Kidney (tissue), 22 donors: ENCODE measurements at places on chromosomes 16 and 17. TPM values are rescaled to one million over a fixed set of nuclear protein-coding genes. Genes with fewer than 3 reads are reported as not detected.

The MBTD1 gene
- total RNA-seq = 14.9 TPM

The PPP1R27 gene
- total RNA-seq = not detected

The ERN2 gene
- not detected for total RNA-seq

The LRRC37B gene
- 13.8 TPM for total RNA-seq

The CACNG4 gene
- 0.31 TPM for total RNA-seq

The ANKFY1 gene
- total RNA-seq = 61.7 TPM

The CFAP119 gene
- 12.2 TPM for total RNA-seq

The SLFN5 gene
- total RNA-seq = 64.8 TPM

The NAGS gene
- total RNA-seq = 3.5 TPM

The C16orf92 gene
- total RNA-seq = not detected

The SMTNL2 gene
- 25.6 TPM for total RNA-seq

The CPHXL gene
- not detected for total RNA-seq

The CCL1 gene
- not detected for total RNA-seq

The PRAC1 gene
- not detected for total RNA-seq

The PIK3R5 gene
- total RNA-seq = 19.1 TPM

The MYH1 gene
- total RNA-seq = not detected

GRCh38 chr16:78745108-78746019 is 645.9 kb downstream of the WWOX start:
- no peak overlapping the region for H3K4me3 ChIP-seq
- no peak for DNase-seq
- no peaks in the 10 kb centered on the region for H3K4me1 ChIP-seq
- no peak overlapping the region for H3K27ac ChIP-seq

GRCh38 chr17:82243648-82244412 is 15.0 kb downstream of the SLC16A3 start:
- peak overlapping the region; percentile 41 for H3K27ac ChIP-seq
- DNase-seq = no peak
- H3K4me1 ChIP-seq = peaks cover 34% of the 10 kb centered on the region
- no peaks in the 10 kb centered on the region for H3K27me3 ChIP-seq
- peaks cover 4% of the 10 kb centered on the region for H3K36me3 ChIP-seq

- no peaks in the 10 kb centered on the region for H3K27me3 ChIP-seq
- DNase-seq = no peak
- no peaks in the 10 kb centered on the region for H3K36me3 ChIP-seq
- no peak overlapping the region for H3K27ac ChIP-seq
- H3K4me1 ChIP-seq = no peaks in the 10 kb centered on the region
- no peak overlapping the region for H3K4me3 ChIP-seq
These were observed 406.5 kb downstream of the SHISA9 start for GRCh38 chr16:13307851-13308250.

DNA sequence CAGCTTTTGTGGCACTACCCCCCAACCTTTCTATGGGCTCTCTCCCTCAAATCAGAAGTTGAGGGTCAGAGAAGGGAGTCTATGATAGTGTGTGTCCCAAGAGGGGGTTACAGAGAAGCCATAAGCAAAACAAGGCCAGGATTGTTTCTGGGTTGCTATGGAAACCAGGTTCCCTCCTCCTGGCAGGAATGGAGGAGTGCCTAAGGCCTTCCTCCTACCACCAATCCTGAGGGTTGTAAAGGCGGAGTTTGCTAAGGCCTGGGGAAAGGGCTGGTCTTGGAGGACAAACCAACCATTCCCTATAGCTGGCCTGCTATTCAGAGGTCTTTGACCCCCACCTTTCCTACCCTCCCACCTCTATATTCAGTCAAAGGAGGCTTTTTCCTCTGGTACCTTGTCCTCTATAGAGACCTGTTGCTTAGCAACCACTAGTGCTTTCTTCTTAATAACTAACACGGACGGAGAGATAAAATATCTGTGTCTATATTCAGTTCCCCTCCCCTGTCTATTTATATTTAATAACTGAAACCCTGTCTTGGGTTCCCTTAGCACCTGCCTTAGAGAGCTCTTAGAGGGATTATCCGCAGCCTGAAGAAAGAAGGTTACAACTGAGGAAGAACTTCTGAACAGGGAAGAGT is 43.4 kb downstream of the NEUROD2 start:
- DNase-seq = peak; percentile 68
- no peak overlapping the region for H3K4me3 ChIP-seq
- no peak overlapping the region for H3K27ac ChIP-seq
- peaks cover 3% of the 10 kb centered on the region for H3K4me1 ChIP-seq

- no peaks in the 10 kb centered on the region for H3K4me1 ChIP-seq
- H3K36me3 ChIP-seq = peaks cover 9% of the 10 kb centered on the region
- no peak overlapping the region for H3K4me3 ChIP-seq
These were observed 10.3 kb downstream of the CENPV start for GRCh38 chr17:16342979-16343378.

DNA sequence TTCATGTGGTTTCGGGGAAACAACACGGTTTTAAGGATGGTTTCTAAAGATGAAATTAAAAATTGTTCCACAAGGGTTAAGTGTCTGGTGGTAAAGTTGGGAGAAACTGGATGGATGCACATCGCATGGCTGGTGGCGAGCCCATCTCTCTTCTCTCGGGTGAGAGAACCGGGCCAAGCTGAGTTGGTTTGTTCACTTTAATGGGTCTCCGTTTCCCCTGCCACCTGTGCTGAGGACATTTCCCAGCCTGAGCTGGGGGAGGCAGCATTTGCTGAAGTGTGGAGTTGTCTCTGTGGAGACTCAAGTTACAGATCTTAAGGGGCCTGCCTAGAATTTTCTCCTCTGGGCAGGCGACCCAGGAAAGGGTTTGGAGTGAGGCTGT is 7.9 kb downstream of the FUS start:
- no peak for DNase-seq
- H3K27me3 ChIP-seq = no peaks in the 10 kb centered on the region
- H3K4me1 ChIP-seq = no peaks in the 10 kb centered on the region
- no peak overlapping the region for H3K4me3 ChIP-seq

GRCh38 chr16:20910781-20911321 is 10.3 kb downstream of the LYRM1 start:
- peaks cover 13% of the 10 kb centered on the region for H3K4me1 ChIP-seq
- no peak overlapping the region for H3K4me3 ChIP-seq
- no peaks in the 10 kb centered on the region for H3K27me3 ChIP-seq
- DNase-seq = no peak
- H3K27ac ChIP-seq = peak overlapping the region; percentile 57
- H3K36me3 ChIP-seq = no peaks in the 10 kb centered on the region

GRCh38 chr17:41684035-41684434 is 4.7 kb upstream of the EIF1 start:
- H3K27me3 ChIP-seq = no peaks in the 10 kb centered on the region
- no peaks in the 10 kb centered on the region for H3K4me1 ChIP-seq
- no peak overlapping the region for H3K27ac ChIP-seq
- H3K36me3 ChIP-seq = no peaks in the 10 kb centered on the region
- no peak overlapping the region for H3K4me3 ChIP-seq

- peak; percentile 26 for DNase-seq
- H3K36me3 ChIP-seq = no peaks in the 10 kb centered on the region
- no peak overlapping the region for H3K27ac ChIP-seq
- peaks cover 6% of the 10 kb centered on the region for H3K4me1 ChIP-seq
These were observed 4.4 kb downstream of the SOX9 start for GRCh38 chr17:72125226-72125651.

GRCh38 chr17:78267253-78268073 is 36.0 kb downstream of the TMEM235 start:
- no peaks in the 10 kb centered on the region for H3K27me3 ChIP-seq
- no peaks in the 10 kb centered on the region for H3K36me3 ChIP-seq
- peaks cover 13% of the 10 kb centered on the region for H3K4me1 ChIP-seq
- no peak overlapping the region for H3K4me3 ChIP-seq
- DNase-seq = no peak
- H3K27ac ChIP-seq = no peak overlapping the region

DNA sequence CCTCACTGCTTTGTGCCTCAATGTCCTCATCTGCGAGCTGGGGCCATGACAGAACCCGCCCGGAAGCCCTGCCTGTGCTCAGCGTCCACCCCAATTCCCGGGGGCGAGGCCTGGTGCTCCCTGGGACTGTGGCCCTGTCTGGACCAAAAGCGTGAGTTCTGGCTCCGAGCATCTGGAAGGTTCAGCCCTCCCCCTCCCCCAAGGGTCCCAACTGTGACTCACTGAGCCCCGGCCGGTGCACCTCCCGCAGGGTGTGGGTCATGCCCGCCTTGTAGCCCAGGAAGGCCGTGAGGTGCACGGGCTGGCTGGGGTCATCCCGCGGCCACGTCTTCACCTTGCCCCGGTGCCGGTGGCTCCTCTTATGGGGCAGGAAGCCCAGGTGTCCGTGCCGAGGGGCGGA is 755 bp downstream of the RPL3L start:
- no peaks in the 10 kb centered on the region for H3K4me1 ChIP-seq
- no peak overlapping the region for H3K27ac ChIP-seq
- no peak for DNase-seq
- H3K4me3 ChIP-seq = no peak overlapping the region

GRCh38 chr17:55263569-55264277 is 1.0 kb upstream of the HLF start:
- peak overlapping the region; percentile 65 for H3K4me3 ChIP-seq
- peak; percentile 15 for DNase-seq
- H3K27ac ChIP-seq = no peak overlapping the region

- H3K4me3 ChIP-seq = no peak overlapping the region
- no peaks in the 10 kb centered on the region for H3K36me3 ChIP-seq
- no peaks in the 10 kb centered on the region for H3K27me3 ChIP-seq
- DNase-seq = no peak
- H3K27ac ChIP-seq = no peak overlapping the region
These were observed 36.8 kb downstream of the CPD start for GRCh38 chr17:30415491-30415890.
